ENCODE measurements at places on chromosomes 2 and 18.

DNA sequence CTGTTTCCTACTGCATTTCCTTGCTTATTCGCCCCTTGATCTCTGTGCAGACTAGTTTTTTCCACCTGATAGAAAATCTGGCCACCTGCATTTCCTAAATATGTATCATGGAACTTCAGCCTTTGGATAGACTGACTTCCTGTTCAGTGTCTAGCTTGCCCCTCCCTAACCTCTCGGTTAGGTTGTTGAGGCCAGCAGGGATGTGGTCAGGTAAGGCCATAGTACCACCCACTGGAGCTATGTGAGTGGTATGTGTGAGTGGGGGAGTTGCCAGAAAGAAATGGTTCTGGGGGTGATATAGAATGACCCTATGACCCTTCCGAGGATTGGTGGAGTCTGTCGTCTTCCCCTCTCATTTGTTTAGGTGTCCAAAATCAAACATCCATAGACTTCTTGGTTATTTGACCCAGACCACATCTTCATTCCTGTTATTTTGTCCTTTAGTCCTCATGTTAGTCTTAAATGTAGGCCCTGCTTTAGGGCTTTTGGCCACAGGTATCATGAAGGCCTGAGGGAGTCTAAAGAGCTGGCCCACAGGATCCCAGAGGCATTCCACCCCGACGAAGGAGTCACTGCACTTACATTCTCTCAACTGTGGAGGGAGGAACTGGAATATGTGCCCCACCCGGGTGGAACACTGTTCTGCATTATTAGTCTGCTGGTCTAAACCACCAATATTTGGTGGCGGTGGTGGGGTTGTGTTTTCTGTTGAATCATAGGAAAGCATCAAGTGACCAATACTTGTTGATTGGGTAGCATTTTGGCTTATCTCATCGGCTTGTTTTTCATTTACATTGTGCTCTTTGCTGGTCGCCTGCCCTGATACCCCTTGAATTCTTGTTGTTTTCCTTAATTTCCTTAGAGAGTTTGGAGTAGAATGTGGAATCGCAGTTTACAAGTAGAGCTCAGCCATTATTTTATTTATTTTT, 21.9 kb downstream of the CAB39 start:
- no peak for DNase-seq

DNA sequence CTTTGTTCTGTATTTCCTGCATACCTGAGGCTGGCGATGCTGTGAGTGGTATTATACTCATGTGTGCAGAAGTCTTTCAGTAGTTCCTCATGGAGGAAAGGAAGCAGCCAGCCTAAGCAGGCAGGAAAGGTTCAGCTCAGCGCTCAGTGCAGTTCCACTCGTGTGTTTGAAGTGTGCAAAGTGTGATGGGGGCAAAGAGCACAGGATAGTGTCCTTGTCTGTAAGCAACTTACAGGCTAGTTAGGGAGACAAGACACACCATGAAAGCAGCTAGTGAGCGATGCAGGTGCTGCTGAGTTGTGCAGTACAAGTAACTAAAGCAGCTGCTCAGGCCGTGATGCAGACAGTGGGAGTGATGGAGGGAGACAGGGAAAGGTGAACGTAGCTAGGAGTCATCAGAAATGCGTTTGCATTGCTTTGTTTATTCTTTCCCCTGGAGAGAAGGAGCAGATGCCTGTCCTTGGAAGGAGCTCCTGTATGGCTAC, 146.2 kb downstream of the LDLRAD4 start:
- no peak for DNase-seq

- no peak for DNase-seq
These were observed 91.4 kb downstream of the COPS8 start for GRCh38 chr2:237177052-237177451.

GRCh38 chr2:229715895-229716507, 1.6 kb upstream of the DNER start:
- DNase-seq = no peak

- no peak for DNase-seq
These were observed 20.6 kb downstream of the MRPL35 start for GRCh38 chr2:86219896-86220295.

- no peak for DNase-seq
These were observed 39.5 kb downstream of the PSD4 start for GRCh38 chr2:113213061-113213930.

Measured in stimulated activated CD8-positive, alpha-beta memory T cell treated with anti-CD3 and anti-CD28 coated beads, Interleukin-7, amount 100 ng/mL, for 1 hour (primary cell).